ENCODE measurements at places on chromosomes 13 and 19.

DNA sequence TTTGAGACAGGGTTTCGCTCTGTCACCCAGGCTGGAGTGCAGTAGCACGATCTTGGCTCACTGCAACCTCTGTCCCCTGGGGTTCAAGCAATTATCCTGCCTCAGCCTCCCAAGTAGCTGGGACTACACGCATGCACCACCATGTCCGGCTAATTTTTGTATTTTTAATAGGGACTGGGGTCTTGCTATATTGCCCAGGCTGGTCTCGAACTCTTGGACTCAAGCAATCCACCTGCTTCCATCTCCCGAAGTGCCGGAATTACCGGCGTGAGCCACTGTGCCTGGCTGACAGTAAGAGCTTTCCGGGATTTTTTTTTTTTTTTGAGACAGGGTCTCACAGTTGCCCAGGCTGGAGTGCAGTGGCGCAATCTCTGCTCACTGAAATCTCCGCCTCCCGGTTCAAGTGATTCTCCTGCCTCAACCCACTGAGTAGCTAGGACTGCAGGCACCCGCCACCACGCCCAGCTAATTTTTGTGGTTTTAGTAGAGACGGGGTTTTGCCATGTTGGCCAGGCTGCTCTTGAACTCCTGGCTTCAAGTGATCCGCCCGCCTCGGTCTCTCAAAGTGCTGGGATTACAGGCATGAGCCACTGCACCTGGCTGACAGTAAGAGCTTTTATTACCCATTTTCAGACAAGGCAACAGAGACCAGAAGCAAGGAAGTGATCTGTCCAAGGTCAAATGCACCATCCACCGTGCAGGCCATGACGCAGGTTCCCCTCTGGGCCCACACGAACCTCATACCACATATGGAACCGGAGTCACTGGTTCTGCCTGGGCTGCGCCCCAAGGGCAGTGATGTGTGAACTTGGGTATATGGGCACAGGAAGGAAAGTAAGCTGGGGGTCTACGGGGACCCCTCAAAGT, 21.0 kb downstream of the RFX1 start:
- no peak for DNase-seq

DNA sequence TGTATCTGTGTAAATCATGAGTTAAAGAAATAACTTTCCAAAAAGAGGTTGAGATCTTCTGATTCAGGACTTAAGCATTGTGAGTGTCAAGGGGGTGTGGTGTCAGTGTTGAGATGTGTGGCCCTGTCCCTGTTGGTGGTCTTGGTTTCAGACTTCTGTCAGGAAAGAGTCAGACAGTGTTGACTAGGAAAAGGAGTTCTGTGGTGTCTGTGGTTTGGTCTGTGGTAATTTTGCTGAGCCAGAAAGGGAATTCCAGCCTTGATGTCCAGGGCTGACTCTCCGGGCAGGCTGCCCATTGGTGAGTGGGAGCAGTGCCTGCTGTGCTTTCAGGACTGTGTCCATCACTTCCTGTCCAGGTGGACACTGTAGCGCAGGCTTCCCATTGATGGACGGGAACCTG, 39.8 kb upstream of the IGFL4 start:
- no peak for DNase-seq

DNA sequence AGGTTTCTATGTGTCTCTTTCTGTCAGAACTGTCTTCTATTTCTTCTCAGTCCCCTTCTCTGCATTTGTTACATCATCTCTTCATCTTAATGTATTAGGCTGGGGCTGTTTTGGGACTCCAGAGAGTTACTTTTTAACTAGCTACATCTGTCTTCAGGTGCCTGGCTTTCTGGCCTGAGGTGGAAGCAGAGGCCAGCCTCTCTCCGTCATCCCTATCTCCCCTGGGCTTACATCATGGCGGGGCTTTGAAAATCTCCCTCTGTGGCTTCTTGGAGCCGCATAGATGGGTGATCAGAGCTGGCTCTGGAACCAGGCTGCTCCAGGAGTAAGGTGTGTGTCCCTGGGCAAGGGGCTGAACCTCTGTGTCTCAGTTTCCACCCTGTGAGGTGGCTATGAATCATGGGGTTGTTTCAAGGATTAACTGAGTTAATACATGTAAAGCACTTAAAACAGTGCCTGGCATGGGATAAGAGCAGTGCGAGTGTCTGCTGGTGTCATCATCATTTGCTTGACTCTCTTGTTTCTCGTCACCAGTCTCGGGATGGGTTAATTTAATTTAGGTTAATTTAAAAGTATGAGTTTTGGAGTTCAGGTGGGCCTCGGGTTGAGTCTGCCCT, 2.0 kb downstream of the EPN1 start:
- no peak for DNase-seq

DNA sequence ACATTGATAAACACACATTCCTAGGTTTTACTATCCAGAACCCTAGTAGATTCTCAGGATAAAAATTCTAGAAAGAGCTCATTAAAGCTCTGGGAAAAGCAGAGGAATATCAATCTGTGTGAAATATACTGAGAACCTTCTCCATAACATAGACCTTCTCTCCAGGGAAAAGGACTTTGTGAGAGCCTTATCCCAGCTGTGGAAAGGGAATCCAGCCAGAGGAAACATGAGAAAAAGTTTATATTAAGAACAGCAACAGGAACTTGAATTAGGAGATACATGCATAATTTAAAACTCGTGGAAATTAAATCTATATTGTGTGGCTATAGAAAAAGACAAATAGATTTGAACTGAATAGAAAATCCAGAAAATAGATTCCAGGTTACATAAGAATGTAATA, 1639.9 kb downstream of the EFNB2 start:
- no peak for DNase-seq

DNA sequence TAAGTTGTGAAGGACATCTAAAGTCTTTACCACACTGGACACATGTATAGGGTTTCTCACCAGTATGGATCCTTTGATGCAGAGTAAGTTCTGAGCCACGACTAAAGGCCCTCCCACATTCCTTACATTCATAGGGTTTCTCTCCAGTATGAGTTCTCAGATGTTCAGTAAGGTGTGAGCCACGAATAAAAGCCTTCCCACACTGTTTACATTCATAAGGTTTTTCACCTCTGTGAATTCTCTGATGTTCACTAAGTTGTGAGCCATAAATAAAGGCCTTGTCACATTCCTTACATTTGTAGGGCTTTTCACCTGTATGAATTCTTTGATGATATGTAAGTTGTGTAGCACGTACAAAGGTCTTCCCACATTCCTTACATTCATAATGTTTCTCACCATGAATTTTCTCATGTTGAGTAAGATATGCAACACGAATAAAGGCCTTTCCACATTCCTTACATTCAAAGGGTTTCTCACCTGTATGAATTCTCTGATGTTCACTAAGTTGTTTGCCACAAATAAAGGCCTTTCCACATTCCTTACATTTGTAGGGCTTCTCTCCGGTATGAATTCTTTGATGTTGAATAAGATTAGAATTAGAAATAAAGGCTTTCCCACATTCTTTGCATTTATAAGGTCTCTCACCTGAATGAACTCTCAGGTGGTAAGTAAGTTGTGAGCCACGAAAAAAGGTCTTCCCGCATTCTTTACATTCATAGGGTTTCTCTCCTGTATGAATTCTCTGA, 29.8 kb downstream of the ZNF571 start:
- DNase-seq: no peak

DNA sequence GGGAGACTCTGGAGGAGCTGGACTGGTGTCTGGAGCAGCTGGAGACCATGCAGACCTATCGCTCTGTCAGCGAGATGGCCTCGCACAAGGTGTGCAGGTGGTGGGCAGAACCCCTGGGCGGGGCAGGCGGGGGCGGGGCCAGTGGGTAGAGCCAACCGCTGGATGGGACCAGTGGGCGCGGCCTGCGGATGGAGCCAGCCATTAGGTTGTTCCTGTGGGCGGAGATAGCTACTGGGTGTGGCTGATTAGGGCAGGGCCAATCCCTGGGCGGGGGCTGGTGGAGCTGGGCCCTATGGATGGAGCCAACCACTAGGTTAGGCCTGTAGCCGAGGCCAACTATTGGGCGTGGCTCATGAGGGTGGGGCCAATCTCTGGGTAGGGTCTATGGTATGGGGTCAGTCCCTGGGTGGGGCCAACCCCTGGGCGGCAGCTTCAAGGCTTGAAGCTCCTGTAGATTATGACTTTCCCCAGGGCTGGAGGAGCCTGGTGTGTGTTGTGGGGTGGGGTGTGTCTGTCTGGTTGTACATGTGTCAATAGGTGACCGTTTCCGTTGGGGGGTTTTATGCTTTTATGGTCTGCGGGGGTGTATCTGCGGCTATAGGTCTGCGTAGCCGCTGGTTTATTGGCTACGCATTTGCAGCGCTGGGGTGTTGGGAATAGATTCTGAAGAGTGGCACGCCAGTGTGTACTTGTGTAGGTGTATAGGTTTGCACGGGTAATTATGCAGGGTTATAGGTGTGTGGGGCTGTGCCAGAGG, 30.7 kb downstream of the PDE4A start:
- DNase-seq: no peak

- no peak for DNase-seq
Measured at GRCh38 chr19:2574971-2575630, 99.2 kb downstream of the GADD45B start.

DNA sequence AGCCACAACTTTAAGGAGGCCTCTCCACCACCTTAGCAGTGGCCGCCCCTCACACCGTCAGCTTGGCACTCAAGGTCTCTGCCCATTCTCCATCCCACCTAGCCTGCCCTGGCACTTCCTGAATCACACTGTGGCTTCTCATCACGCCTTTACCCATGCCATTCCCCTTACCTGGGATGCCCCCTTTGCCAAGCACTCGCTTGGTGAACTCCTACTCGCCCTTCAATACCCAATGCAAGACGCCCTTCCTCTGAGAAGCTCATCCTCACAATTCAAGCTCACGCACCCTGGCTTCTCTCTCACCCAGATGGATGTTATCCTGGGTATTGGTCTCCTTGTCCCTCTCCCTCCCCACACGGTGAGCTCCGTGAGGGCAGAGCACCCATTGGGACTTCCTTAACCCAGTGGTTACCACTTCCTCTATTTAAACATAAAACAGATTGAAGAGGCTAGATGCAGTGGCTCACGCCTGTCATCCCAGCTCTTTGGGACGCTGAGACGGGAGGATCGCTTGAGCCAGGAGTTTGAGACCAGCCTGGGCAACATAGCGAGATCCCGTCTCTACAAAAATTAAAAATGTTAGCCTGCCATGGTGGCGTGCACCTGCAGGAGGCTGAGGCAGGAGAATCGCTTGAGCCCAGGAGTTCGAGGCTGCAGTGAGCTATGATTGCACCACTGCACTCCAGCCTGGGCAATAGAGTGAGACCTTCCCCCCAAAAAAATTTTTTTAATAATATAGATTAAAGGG, 12.6 kb upstream of the SHD start:
- no peak for DNase-seq

- DNase-seq: no peak
Measured at GRCh38 chr19:40466219-40466984, 399 bp upstream of the SPTBN4 start.

GRCh38 chr19:752652-753517, 2.0 kb downstream of the MISP start:
- no peak for DNase-seq
